ENCODE measurements at places on chromosomes 6 and 20. TPM values are rescaled to one million over a fixed set of nuclear protein-coding genes. Genes with fewer than 3 reads are reported as not detected.

Gene DNAH8
- total RNA-seq: 0.39 TPM

Gene LRRN4
- total RNA-seq: not detected

DNA sequence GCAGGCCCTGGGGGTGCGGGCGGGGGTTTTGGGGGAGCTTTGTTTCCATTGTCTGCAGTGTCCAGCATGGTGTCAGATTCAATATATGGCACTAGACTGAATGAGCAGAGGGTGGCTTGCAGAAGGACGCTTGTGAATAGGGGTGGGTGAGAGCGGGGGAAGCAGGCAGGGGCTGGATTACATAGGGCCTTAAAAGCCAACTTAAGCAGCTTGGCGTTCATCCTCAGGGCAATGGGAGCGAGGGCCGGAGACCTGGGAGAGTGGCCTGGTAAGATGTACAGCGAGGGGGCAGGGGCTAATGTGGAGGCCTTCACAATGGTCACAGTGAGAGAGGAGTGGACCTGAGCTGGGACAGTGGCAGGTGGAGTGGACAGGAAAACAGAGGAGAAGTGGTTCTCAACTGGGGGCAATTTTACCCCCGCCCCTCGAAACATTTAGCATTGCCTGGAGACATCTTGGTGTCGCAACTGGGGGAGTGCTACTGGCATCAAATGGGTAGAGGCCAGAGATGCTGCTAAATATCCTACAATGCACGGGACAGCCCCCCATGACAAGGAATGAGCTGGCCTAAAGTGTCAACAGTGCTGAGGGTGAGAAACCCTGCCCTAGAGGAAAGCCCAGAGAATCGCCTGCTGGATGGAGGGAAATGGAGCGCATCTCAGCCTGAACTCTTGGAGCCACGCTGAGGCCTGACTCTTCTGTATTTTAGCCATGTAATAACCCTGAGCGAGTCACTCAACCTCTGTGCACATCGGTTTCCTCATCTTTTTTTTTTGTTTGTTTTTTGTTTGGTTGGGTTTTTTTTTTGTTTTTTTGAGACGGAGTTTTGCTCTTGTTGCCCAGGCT lies 15.1 kb upstream of the BAK1 start:
- no peak for DNase-seq

DNA sequence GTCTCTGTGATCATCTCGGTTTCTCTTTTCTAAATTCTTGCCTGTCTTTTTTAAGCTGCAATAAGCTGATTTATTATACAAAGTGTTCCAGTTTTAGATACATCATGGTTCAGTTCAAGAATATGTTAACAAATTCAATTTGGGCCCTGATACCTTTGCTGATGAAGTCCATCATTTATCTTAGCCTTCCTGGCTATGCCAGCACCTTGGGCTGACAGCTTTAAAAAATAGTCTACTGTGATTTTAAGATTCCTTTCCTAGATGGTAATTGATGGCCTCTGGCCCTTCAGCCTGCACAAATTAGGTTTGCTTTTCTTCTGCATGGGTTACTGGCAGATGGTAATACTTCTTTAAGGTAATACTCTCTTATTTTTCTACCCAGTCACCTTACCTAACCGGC lies 7.1 kb upstream of the TMEM217 start:
- DNase-seq: no peak

DNA sequence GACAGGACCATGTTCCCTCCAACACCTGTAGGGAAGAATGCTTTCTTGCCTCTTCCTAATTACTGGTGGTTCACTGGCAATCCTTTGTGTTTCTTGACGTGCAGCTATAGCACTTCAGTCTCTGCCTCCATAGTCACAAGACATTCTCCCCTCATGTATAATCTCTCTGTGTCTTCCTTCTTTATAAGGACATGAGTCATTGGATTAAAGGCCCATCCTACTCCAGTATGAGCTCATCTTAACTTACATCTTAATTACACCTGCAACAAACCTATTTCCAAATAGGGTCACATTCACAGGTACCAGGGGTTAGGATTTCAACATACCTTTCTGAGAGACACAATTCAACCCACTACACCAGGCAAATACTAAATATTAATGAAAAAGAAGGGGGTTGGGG lies 213.6 kb downstream of the RNGTT start:
- DNase-seq: no peak

DNA sequence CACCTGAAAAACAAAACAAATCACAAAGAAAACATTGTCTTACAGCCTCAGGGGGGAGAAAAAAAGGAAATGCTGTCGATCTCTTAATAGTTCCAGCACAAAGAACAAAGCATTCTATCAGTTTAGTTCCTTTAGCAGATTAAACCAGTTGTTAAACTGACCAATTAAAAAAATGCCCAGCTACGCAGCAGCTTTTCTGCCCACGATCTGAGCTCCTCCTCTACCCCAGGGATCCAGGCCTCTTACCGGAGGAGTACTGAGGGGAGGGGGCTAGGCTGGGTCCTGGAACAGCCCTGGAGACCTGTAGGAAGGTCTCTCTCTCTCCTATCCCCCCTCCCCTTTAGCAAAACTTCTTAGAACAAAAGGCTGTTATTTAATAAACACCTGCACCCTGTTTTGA lies 13.4 kb downstream of the PTK7 start:
- DNase-seq: no peak

Gene APCDD1L
- total RNA-seq: not detected

DNA sequence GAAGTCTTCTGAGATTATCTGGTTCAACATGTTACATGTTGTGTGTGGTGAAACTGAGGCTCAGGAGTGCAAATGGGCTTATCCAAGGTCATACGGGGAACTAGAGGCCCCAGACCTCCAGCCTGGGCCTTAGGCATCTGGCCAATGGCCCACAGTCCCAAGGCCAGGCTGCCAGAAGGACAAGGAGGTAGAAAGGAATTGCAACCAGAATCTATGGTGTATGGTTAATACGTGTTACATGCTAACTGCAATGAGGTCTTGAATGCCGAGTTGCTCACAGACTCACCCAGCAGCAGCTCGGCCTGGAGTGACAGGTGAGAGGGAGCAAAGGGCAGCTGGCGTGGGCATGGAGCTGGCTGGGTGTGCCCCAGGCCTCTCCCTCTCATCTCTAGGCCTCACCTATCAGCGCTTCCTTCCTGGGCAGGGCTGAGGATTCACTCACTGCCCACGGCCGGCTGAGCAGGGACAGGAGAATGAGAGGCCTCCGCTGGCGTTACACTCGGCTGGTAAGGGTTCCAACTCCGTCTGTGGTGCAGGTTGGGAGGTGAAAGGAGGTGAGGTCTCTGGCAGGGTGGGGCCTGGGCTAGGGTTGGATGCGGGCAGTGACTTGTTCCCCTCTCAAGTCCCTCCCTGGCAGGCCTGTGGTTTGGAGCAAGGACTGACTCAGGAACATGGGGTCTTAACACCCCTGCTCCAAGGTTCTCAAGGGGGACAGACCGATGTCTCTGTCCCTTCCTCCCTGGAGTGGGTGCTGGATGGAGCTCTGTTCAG lies at the start of gene TLDC2:
Gene TLDC2 (plus strand): TSS at position 437 of the 771 bp plus-strand sequence. CDS start 37 bp downstream, at position 474.
- no peak for DNase-seq

DNA sequence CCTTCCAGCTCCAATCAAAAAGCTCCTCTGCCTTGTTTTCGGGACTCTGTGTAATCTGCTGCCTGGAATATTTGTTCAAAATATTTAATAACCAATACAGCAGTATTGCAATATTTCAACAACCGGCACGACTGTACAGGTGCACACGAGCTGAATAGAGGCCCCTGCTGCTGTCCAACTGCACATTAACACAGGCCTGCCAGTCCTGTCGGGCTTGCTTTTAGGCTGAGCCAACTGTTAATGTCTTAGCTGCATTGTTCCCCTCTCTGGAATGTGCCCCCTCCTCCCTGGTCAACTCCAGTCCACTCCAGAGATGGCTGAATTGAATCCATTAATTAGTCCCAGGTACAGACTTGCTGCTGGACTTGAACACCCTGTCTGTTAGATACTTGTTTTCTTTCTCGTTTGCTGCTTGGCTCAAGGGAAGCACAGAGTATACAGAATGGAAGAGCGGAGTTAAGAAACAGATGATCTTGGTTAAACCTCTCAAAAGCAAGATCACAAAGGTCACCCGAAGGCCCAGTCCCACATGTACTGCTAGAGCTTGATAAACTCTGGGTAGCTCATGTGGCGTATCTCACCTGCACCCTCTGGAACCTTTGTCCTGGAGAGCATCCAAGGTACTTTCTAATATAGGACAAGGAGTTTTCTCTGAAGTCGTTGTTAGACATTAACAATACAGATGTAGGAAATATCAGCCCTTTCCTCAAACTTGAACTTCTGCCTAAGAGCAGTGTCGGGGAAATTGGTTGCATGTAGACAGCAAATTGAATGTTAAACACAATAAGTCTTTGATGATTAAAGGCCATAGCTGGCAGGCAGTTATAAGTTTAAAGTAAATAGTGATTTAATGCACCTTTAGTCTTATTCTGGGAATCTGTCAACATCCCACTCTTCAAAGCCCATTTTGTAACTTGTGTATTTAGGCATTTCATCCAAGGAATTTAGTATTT lies 31.9 kb downstream of the SHLD1 start:
- no peak for DNase-seq

Gene VGLL2
- total RNA-seq: 0.16 TPM

Gene TTBK1
- 5.1 TPM for total RNA-seq

DNA sequence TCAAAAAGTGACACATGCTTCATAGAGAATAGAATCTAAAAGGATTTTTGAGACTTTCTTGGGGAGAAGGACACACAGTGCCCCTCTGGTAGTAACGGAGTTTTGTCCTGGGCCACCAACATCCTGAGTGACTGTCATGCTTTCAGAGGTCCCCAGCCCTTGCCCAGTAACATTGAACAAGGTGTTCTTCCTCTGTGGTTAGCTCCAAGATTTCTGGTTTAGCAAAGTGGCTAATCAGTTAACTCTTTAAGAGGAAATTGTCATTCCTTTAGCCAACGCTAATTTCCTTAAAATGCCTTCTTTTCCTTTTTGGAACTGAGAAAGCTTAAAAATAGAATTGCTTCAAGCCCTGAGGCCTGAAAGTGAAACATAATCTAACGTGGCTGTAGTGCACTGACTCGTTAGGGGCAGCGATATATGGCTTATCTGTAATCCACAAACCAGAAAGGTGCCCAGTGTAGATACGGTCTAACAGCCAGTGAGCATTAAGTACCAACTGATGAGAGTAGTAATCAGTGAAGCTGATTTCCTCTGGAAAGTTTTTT lies 7.8 kb downstream of the E2F3 start:
- no peak for DNase-seq

Gene GSTA3
- total RNA-seq: not detected

- no peak for DNase-seq
These were observed 1.0 kb downstream of the TRERF1 start for GRCh38 chr6:42450477-42451332.

DNA sequence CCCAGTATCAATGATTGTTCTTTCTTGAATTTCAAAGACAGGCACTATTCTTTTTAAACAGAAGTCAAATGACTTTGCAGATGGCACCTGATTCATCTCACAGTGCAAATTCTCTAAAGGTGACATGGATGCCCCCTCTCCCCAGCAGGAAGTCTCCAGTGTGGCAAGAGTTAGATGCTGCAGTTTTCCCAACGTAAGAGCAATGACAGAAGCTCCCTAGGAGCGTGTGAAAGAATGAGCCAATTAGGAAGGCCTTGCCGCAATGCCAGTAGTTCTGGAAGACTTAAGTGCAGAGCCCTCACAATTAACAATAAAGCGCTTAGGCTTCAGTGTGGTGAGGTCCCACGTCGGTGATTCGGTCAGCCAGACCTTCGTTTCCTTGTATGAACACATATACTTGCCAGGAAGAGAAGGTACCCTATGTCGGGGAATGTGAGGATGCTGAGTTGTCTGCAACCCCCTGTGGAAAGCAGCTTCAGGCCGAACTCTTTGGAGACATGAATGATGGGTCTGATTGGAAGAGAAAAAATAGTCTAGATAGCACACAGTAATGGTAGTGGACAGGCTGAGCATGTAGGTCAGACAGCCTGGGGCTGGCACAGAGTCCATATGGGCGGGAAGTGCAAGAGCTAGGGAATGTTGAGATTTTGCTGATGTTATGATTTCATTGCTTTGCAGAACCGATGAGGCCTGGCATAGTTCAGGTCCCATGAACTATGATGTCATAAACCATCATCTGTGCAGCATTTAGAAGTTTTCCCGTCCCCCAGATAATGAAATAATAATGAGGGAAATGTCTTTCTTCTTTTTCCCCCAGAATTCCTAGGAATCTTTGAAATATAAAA lies 132.6 kb downstream of the PHACTR1 start:
- no peak for DNase-seq

Gene KIF3B
- 45.5 TPM for total RNA-seq

DNA sequence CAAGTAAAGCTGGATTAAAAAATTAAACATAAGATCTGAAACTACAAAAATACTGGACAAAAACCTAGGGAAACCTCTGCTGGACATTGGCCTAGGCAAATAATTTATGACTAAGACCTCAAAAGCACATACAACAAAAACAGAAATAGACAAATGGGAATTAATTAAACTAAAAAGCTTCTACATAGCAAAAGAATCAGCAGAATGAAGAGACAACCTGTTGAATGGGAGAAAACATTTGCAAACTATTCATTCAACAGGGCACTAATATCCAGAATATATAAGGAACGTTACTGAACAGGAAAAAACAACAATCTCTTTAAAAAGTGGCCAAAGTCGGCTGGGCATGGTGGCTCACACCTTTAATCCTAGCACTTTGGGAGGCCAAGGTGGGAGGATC lies 6.8 kb upstream of the GINM1 start:
- no peak for DNase-seq

DNA sequence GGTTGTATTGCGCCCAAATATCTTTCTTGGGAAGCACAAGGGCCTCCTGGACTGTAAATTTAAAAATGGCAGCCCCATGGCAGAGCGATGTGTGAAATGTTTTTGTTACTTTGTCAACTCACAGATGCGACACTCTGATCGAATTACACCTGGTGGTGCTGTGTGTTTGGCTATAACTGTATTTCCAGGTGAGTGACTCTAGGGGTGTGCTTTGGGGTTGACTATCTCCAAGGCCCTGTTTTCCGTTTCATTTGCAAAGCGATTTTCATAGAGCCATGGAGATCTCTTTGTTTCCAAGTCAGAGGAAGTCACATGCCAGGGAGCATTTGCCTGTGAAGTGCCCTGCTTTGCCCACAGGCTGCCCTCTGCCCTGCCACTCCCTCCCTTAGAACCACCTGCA lies 93.5 kb downstream of the CDC5L start:
- DNase-seq: no peak

DNA sequence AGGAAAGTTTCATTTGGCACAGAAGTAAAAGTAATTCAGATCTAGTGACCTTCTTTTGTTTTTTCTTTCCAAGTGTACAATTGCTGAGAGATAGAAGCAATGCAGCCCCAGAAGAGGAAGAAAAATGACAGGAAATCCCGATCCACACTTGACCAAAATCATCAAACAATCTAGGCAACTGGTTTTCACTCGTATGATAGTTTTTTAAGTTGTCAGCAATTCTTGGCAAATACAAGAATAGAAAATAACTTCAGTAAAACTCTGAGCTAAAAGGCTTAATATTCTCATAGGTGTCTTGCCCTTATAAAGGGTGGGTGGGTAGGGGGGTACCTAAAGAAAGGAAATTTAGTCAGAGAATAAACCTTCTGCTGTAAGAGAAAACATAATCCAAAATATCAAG lies 36.0 kb downstream of the SESN1 start:
- DNase-seq: no peak

DNA sequence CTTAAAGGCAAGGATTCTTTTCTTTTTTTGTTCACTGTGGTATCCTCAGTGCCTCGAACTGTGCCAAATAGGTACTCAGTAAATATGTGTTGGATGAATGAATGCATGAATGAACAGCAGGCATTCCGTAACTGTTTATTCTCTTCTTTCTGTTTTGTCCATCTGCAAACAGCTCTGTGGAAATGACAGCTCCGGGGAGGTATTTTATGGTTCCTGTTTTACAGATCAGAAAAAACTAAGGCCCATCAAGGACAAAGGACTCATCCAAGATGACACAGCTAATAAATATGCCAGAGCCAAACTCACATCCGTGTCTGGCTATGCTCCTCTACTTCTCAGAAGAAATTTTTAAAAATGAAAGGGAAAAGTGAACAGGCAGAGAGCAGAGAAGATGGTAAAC lies 21.0 kb downstream of the JPH2 start:
- no peak for DNase-seq

All from neural crest cell (in vitro differentiated cells).